Stimulated activated CD4-positive, alpha-beta T cell treated with anti-CD3 and anti-CD28 coated beads, Interleukin-4, amount 100 ng/mL, for 48 hours (primary cell): ENCODE measurements at places on chromosomes 1 and 21.

GRCh38 chr1:2975466-2976179, 45.6 kb upstream of the ACTRT2 start:
- no peak for DNase-seq

DNA sequence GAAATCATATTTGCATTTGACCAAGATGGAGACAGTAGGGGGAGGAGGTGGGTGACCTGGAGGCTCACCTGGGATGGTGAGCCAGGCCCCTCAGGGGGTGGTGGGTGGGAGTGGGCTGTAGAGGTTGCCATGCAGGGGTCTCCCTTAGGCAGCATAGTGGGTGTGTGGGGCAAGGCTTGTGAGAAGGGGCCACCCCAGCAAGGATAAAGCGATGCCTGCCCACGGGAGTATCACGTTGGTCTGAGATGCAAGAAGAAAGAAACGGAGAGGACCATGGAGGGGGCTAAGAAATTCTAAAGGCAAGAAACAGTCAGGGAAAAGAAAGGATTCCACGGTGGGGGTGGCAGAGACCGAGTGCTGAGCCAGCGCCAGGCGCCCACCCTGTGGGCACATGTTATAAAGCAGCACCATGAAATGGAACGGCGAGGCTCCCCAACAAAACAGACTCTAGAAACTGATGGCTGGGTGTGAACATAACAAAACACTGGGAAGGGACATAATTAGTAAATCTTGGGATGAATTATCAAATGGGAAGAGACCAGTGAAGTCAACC, 11.7 kb upstream of the C2CD2 start:
- DNase-seq: no peak

GRCh38 chr1:109786112-109786480, 22.4 kb upstream of the EPS8L3 start:
- DNase-seq: no peak

DNA sequence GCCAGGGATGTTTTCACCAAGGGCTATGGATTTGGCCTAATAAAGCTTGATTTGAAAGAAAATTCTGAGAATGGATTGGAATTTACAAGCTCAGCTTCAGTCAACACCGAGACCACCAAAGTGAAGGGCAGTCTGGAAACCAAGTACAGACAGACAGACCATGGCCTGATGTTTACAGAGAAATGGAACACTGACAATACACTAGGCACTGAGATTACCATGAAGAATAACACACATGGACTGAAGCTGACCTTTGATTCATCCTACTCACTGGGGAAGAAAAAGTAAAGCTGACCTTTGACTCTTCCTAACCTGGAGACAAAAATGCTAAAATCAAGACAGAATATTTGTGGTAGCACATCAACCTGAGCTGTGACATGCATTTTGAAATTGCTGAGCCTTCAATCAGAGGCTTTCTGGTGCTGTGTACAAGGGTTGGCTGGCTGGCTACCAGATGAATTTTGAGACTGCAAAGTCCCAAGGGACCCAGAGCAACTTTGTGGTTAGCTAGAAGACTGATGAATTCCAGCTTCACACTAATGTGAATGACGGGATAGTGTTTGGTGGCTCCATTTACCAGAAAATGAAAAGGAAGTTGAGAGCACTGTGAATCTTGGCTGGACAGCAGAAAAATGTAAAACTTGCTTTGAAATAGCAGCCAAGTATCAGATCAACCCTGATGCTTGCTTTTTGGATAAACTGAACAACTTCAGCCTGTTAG, 190.4 kb upstream of the KCTD3 start:
- DNase-seq: no peak

DNA sequence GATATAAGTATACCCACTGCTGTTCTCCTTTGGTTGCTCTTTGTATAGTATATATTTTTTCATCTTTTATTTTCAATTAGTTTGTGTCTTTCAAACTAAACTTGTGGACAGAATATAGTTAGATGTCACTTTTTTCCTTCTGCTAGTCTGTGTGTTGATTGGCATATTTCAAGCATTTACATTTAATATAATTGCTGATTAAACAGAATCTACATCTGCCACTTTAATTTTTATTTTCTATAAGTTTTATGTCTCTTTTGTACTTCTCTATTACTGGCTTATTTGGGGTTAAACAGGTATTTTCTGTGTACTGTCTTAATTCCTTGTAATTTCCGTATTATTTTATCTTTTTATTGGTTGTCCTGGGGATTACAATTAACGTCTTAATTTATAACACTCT, 74.4 kb upstream of the CHODL start:
- no peak for DNase-seq

DNA sequence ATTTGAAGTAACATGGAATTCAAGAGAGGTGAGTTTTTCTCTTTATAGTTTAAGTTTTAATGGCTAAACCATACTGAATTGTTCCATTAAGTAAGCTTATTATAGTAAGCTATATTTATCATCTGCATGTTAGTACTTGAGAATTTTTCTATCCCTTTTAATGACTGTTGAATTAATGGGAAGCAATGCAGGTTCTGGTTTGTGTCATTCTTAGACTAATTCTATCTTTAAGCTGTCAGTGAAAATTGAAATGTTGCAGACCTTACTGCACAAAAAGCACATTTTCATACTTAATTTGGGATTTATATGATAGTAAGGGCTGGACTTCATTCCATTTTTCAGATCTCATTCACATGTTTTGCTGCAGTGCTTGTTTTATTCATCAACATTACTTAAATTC, 25.9 kb downstream of the SRSF11 start:
- DNase-seq: no peak

DNA sequence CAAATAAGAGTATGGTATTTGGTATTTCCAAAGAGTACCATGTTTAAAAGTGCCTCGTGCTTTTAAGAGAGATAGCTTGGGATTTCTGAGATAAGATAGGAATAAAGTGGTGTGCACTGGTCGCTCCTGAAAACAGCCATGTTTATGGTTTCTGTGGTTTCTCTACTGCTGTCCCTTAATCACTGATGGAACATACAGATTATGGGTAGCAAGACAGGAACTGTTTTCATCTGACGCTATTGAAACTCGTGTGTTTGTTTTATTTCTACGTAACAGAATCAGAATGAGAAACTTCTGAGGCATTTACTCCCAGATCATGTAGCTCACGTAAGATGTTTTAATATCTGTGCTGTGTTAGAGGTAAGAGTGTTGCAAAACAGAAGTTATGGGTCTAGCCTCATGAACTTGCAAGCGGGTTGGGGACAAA, 126.0 kb downstream of the KIAA0319L start:
- no peak for DNase-seq

GRCh38 chr1:177138347-177138746, 26.2 kb downstream of the ASTN1 start:
- DNase-seq: no peak

DNA sequence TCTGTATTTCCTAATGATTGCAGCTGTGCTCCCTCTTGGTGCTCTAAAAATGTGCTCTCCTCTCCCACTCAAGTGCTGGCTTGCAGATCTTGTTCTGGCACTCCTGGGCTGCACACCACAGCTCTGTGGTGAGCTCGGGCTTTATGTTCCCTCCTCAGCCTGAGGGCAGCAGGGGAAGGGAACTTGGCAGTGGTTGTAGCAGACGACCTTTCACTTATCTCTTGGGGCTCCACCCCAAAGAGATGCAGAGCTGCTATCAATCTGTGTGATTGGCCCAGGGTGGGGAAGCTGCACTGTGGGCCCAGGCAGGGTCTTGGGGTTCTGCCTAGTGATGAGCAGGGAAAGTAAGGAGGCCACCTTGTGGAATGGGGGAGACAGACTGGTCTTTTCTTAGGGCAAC, 143.5 kb upstream of the GORAB start:
- no peak for DNase-seq

DNA sequence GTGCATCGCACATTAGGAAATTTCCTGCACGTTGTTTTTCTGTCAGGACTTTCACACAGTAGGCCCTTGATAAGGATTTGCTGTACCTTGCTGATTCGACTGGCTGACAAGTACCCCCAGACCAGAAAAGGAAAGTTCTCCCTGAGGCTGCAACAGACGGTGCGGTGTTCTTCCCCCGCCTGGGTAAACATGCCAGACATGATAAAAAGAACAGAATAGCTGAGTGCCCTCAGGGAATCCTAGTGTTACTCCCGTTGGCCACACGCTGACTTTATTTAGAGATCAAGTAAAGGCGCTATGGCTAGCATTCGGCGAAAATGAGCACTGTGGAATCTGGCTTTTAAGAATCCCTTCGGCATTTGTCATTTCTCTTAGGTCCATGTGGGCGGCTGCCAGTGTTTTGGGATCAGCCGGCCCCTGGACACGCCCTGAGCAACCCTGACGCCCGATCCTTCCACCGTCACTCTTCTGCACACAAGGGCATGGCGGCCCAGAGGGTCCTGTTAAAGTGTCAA, 607.7 kb downstream of the KIF26B start:
- DNase-seq: no peak

DNA sequence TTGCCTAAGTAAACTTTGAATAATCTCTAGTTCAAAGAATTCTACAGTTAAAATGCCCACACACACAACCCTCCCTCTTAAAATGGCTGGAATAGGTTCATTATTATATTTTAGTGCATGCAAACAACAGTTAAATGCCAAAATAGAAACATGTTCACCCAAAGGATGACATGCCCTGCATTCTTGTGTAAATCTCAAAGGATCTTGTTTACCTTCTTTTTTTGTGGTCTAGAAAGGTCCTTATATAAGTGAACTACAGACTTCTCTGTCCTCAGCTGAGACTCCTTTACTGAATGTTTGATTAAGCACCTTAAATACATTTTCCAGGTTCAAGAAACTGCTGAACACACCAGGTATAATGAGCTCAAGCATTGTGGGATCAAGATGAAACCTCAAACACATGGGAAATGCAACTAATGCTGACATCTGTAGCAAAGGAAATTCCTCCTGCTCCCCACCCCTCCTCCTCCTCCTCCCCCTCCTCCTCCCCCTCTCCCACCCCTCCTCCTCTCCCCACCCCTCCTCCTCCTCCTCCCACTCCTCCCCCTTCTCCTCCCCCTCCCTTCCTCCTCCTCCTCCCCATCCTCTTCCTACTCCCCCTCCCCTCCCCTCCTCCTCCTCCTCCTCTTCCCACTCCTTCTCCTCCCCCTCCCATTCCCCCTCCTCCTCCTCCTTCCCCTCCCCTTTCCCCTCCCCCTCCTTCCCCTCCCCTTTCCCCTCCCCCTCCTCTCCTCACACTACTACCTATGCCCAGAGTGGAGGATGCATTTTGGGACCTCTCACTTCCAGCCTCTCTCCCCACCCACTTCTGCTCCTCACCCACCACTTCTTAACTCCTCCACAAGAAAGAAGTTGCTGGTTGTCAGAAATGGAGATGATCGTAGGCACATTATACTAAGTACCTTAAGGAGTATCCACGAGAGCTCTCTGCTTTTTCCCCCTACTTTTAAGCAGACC, 233.9 kb downstream of the MRPL39 start:
- DNase-seq: no peak

DNA sequence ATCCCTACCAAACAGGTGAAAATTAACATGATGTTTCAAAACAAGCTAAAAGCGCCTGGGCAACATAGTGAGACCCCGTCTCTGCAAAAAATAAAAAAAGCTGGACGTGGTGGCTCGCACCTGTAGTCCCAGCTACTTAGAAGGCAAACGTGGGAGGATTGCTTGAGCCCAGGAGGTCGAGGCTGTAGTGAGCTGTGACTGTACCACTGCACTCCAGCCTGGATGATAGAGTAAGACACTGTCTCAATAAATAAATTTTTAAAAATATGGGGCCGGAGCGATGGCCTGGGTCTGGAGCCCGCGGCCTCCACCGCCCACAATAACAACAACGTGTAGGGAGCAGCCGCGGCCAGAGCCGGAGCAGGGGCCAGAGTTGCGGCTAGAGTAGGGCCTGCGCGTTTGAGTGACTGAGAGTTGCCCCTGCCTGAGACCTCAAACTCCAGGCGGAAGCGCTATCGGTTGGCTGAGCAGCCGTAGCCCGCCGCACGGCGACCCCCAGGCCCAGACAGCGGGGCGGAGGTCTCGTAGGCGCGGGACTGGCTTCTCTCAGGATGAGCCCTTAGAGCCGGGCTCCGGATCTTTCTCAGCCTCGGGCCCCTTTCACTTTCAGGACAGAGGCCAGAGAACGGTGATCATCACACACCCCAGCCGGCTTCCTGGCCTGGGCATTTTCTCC, 41.4 kb downstream of the ZMYM1 start:
- no peak for DNase-seq

DNA sequence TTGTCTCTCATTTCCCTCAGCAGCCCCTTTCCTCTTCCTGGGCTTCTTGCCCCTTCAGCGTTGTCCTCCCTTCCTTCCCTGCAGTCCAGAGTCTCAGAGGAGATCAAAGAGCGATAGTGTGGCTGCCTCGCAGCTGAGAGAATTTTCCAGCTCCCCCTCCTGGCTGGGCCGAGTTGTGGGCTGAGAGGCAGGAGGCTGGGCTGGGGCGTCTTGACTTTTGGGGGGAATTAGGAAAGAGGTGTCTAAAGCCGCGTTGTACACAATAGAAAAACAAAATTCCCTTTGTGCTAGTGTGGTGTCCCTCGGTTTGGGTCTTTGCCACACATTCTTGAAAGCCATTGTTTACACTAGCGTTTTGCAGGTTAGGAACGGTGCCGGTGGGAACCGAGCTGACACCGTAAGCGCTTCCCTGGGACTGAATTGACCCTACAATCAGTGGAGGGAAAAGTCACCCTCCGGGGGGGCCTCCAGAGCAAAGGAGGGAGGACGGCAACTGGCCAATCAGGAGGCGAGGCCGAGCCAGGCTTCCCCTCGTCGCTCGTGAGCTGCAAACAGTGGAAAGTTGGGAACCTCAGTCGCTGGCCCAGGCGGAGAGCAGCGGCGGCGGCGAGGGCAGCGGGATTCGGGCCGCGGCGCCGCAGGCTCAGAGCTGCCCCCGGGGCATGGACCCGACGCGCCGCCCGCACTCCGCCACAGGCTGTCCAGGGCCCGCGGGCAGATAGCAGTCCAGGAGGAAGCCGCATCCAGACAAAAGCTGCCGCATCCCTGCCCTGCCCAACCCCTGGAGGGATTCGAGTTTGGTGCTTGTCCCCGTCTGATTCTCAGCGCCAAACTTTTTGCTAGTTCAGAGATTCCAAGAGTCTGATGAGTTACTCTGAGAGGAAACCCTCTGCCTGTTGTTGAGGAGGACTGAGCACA, at the start of gene HMCN1:
HMCN1 (plus strand) TSS at position 574 of the 918 bp plus-strand sequence. CDS start 389 bp downstream, outside the sequence.
- no peak for DNase-seq

DNA sequence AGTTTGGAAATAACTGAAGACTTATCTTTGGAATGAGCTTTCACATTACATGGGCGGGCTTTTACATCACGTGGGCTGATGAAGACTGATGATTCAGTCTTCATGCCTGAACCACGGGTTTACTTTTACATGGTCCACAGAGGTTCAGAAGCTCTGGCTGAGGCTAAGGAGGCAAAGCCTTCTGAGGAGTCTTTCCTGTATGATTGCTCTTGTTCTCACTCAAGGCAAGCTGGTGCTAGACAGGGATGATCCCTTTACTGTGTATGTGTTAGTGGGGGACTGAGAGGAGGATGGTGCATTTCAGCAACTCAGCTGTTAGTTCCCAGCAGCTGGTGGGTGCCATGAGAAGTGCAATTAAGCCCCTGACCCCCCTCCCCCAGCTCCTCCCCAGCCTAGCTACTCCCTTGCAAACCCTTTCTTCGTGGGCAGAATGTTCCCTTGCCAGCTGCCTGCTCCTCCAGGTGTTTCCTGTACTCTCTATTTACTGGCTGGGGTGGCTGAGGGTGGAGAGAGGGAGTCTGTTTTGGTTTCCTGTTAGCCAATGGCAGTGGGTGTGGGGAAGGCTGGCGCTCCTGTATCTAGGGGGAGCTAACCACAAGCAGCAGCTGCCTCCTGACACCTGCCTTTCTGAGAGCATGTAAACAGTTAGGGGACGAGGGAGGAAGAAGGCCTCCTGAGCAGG, 15.4 kb downstream of the BTG2 start:
- DNase-seq: no peak
